ENCODE measurements at places on chromosomes 7 and 10.
A peak's percentile ranks its signal among the peaks of the same experiment; 100 is the strongest.

DNA sequence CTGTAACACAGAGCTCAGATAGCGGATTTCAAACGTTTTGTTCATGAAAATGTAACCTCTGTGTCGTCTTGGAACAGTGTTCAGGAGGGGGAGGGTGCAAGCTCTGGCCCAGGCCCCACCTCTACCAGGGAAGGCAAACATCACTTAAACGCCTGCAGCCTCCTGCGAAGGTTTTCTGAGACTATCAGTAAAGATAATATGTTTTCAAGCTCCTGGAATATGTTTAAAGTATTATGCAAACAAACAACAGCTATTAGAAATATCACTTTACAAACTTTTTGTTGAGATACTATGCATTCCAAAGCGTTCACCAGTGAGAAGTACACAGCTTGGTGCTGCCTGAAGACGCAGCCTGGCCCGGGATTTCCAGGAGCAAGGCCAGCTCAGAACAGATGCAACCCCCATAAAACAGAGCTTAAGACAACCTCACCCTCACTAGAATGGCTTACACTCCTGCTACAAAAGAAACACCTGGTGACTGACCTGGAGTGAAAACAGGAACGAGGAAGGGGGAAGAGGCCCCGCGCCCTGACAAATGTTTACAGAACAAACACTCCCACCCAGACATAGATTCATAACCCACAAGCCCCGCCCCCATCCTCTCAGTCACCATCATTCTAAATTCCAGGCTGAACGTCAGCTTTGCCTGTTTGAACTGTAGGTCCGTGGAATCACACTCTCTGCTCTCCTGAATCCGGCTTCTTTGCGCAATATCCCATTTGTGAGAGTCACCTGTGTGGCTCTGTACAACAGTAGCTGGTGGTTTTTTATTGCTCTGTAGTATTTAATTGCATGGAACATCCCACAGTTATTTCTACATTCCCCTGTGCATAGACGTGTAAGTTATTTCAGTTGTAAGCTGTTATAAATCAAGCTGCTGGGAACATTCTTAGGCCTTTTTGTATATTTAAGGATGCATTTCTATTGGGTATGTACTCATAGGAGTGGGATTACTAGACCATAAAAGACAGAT lies 155.0 kb downstream of the PTPRN2 start:
- no peak for DNase-seq

- no peak for DNase-seq
Observed at GRCh38 chr10:3865565-3865964, 80.6 kb upstream of the KLF6 start.

DNA sequence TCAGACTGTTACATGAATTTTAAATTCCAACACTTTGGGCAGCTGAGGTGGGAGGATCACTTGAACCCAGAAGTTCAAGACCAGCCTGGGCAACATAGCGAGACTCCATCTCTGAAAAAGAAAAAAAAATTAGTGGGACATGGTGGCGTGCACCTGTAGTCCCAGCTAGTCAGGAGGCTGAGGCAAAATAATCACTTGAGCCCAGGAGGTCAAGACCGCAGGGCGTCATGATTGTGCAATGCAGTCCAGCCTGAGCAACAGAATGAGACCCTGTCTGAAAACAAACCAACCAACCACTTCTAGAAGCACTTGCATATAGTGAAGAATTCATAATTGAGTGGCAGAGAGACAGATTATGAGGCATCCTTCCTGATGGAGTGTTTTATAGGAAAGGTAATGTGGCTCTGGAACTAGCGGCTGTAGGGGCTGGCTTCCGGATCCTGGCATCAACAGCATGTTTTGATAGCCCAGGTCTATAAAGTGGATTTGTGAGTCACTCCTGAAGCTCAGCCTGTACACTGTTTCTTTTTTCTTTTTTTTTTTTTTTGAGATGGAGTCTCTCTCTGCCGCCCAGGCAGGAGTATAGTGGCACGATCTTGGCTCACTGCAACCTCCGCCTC lies 40.3 kb upstream of the RSBN1L start:
- DNase-seq, result no peak

- no peak for DNase-seq
Observed at GRCh38 chr7:27872356-27873275, 132.7 kb downstream of the TAX1BP1 start.

DNA sequence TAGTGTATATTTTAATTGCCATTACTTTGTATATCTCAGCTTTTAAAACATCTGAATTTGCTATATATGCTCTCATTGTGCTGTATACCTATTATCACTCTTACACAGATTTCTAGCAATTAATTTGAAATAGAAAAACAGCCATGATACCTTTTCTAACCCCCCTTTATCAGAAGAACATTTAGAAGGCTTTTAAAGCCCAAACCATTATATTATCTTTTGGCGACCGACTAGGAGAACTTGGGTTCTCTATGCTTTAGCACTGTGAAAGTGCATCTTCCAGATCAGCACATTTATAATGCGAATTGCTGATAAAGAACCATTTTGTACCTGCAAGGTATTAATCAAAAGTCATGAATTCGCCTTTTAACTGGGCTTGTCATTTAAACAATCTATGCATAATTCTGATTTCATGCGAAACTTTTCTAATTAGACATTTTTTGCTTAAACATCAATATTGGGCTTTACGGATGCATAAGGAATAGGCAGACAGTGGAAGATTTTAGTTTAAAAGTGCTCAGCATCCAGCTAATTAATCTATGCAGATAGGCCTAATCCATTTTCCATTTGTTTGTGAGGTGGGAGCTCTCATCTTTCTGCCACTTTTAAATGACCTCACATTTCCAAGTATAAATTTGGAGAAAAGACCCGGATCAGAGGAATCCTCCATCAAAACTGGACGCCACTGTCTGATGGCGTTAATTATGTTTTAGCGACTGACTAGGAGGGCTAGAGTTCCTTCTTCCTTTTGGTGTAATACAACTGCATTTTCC lies 1.2 kb upstream of the MLLT10 start:
- DNase-seq, result no peak

GRCh38 chr10:12783293-12783692 lies 218.2 kb downstream of the CCDC3 start:
- no peak for DNase-seq

GRCh38 chr10:70779088-70779487 lies 6.1 kb downstream of the TBATA start:
- no peak for DNase-seq

GRCh38 chr10:96609510-96609909 lies 22.7 kb upstream of the TM9SF3 start:
- DNase-seq, result no peak

GRCh38 chr7:33278095-33278494 lies 148.7 kb downstream of the BBS9 start:
- DNase-seq, result no peak

- no peak for DNase-seq
Observed at GRCh38 chr10:43127442-43127841, 10.8 kb upstream of the CSGALNACT2 start.

GRCh38 chr7:20310963-20311742 lies 19.5 kb upstream of the ITGB8 start:
- peak; percentile 33 for DNase-seq

DNA sequence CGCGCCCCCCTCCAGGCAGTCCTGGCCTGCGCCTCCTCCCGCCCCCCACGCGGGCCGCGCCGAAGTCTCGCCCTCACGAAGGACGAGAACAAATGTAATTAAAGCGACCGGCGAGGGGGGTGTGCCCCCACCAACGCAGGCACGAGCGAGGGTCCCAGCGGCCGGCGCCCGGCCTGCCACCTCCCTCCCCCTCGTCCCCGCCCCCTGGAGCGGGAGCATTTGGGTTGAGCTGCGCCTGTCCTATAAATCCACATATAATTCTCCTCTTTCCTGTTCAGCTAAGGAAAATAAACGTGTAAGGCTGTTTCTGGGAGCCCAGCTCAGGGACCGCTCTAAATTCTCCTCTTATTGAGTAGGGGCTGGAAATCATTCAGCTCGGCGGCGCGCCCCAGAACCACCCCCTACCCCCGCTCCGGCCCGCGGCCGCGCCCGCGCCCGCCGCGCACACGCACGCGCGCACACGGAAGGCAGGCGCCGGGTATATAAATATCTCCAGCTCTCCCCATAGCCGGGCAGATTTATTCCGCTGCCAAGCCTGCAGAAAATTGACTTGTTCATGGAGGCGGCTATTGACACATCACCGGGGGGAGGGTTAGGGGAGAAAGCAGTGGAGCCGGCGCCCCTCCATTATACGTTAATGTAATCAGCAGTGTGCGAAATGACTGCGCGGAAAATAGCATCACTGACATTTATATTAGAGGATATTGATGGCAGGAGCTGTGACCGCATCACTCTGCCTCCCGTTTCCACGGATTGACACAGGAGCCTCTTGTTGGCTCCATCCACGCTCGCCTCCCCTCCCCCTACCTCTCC lies 61.6 kb upstream of the BTRC start:
- DNase-seq, result no peak

GRCh38 chr7:18013936-18014335 lies 13.7 kb downstream of the PRPS1L1 start:
- no peak for DNase-seq

DNA sequence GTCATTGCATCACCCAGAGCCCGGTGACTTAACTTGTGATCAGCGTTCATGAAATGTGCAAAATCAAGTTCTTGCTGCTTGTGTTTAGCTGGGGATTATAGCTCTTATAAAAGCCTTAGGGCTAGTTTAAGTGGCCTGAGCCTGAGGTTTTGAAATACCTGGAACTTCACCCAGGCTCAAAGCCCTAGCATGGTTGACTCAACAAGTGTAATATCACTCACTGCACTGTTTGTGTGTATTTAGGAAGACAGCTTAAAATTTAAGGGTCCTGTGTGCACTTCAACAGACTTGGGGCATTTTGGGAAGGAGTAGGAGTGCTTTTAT lies 489.5 kb downstream of the GATA3 start:
- no peak for DNase-seq

- DNase-seq, result no peak
Observed at GRCh38 chr7:151068069-151068773, 8.8 kb downstream of the SLC4A2 start.

GRCh38 chr7:105309235-105310169 lies 79.2 kb downstream of the SRPK2 start:
- peak; percentile 23 for DNase-seq

DNA sequence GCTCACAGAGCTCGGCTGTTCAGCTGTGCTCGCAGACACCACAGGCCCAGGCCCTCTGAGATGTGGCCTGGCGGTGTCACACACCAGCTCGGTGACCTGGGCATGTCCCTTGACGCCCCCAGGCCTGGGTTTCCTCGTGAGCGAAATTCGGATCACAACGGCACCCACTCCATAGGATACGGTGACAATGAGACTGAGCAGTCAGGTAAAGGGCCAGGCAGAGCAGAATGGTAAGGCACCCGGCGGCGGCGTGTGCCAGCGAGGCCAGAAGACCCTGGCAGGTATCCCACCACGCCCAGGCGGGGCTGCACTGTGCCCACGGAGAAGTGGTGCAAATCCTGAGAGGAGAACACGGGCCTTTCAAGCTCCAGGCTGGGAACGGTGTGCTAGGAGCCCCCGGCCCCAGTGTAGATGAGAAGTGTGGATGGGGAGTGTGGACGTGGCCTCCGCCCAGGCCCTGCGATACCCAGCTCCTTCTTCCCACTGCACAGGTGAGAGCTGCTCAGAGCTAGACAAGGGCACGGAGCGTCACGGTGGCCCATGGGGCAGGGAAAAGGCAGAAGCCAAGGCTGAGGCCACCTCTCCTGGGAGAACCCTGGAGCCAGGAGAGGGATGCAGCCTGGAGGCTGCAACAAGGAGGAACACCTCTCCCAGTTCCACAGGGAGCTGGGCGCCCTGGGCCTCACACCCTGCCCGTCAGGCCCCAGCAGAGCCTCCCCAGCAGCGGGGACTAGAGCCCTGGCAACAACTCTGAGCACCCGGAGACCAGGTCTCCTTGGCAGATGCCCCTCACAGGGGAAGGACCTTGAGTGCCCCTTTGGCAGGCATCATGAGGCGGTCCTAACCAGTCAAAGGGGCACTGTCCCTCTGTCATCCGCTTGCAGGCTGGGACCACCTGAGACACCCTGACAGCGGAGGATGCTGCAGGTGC lies 219.1 kb downstream of the MAD1L1 start:
- no peak for DNase-seq

GRCh38 chr7:21829731-21830130 lies 116.0 kb downstream of the CDCA7L start:
- no peak for DNase-seq

GRCh38 chr7:69243016-69243415 lies 355.3 kb upstream of the AUTS2 start:
- DNase-seq, result no peak

GRCh38 chr10:112308125-112308502 lies 24.9 kb downstream of the TECTB start:
- no peak for DNase-seq

GRCh38 chr7:24665564-24666294 lies 91.5 kb downstream of the GSDME start:
- DNase-seq, result peak; percentile 60

DNA sequence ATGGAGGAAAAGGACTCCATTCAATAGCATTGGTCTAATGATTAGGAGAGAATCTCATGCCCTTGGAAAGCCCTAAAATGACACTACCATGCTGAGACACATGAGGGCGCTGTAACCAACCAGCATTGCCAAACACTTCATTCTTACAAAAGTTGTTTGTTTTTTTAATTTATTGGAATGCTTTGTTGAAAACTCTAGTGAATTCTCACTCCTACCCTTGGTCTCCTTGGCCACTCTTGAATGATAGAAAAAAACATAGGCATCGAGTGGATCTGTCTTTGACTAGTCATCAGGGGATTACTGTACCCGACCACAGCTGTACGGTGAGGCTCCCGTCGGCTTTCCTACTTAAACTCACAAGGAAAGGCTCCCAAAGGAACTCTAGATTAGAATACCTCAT lies 29.3 kb upstream of the ADD3 start:
- peak; percentile 69 for DNase-seq

- DNase-seq, result no peak
Observed at GRCh38 chr10:132811891-132812481, 26.0 kb upstream of the NKX6-2 start.

- DNase-seq, result peak; percentile 3
Observed at GRCh38 chr10:89301232-89301631, 614 bp upstream of the IFIT2 start.

GRCh38 chr10:3867454-3868270 lies 82.7 kb upstream of the KLF6 start:
- DNase-seq, result peak; percentile 62

DNA sequence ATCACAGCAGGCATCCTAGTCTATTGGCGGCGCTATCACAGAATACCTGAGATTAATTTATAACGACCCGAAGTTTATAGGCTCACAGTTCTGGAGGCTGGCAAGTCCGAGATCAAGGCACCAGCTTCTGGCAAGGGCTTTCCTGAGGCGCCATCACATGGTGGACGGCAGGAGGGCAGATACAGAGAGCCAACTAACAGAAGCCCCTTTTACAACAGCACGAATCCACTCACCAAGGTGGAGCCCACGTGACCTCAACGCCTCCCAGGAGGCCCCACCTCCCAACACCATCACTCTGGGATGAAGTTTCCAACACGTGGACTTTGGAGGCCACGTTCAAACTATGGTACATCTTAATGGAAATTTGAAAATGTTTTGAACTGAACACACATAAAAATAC lies 255.3 kb downstream of the ELFN1 start:
- DNase-seq, result no peak

DNA sequence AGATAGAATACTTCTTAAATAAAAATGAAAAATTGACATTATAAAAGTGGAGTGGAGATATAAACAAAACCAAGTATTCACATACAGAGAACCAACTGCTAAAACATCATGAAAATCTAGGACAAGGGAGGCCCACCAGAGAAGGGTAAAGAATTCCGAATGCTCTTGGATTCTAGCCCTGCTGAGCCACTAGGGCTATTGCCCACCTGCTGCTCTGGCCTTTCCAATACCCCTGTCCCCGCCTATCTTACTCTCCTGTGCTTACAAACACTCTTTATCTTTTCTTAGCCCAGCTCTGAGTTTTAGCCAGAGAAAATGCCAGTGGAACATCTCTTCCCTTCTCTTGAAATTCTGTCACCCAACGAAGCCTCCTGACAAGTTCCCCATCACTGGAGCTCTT lies 100.3 kb downstream of the MACC1 start:
- no peak for DNase-seq
